ENCODE measurements at places on chromosomes 6 and 20.
A peak's percentile ranks its signal among the peaks of the same experiment; 100 is the strongest.

- no peak for DNase-seq
Measured at GRCh38 chr20:58891718-58892140, 39.2 kb downstream of the GNAS start.

- DNase-seq, result peak; percentile 9
Measured at GRCh38 chr6:21312118-21312517, 281.4 kb upstream of the SOX4 start.

GRCh38 chr6:16206595-16207037, 31.8 kb upstream of the GMPR start:
- DNase-seq, result peak; percentile 86

- no peak for DNase-seq
Measured at GRCh38 chr6:41567684-41568083, 21.5 kb downstream of the FOXP4 start.

DNA sequence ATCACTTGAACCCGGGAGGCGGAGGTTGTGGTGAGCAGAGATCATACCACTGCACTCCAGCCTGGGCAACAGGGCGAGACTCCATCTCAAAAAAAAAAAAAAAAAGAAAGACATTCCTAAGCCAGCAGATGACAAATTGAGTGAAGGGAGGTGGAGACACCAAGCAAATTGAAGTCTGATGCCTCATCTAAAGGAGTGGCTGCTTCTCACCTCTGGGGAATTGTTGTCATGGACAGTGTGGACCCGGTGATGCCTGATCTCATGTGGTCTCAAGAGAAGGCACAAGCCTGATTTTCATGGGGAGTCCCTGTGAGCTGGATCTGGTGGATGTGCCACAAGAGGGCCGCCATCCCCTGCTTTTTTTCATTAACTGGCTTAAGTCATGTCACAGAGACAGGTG, 272.0 kb downstream of the ZNF217 start:
- DNase-seq, result no peak

GRCh38 chr20:14284443-14284842, 53.0 kb downstream of the FLRT3 start:
- DNase-seq, result no peak

- peak; percentile 20 for DNase-seq
Measured at GRCh38 chr6:81820980-81821379, 68.5 kb upstream of the TENT5A start.

GRCh38 chr6:158798311-158798710, 20.9 kb downstream of the EZR start:
- DNase-seq, result no peak

GRCh38 chr6:31795616-31796298, at the start of gene VARS1:
Gene VARS1 (minus strand): TSS chr6:31795752. CDS start chr6:31795217, 535 bp downstream.
- peak; percentile 95 for DNase-seq

DNA sequence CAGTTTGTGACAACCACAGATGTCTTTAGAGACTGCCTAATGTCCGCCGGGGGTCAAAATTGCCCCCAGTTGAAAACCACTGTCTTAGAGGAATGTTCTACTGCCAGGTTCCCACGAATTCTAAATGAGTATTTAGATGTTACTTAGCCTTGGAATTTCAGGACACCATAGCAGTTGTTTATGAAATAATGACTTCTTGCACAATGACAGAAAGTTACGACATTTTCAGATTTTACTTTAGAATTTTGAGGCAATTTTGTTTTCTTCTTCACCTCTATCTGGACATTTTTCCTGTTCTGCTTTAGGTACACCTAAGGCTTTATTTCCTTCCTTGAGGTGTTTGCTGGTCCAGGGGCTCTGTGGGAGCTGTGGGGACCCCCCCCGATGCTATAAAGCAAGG, 83.4 kb downstream of the CCDC170 start:
- DNase-seq, result no peak

DNA sequence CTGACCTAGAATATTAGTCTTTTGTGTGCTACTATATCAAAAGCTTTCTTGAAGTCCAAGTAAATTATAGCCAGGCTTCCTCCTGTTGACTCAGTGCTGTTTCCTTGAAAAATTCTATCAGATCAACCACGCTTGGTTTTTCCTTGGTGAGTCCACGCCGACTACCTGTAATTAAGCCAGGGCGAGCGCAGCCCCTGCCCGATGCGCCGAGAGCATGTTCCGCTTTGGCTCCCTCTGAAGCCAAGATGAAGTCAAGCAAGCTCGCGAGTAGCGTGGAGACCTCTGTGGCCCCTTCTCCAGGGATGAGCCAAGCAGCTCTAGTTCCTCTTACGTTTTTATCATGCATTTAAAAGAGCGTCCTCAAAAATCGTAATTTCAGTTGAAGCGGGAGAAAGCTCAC, 641.2 kb downstream of the CDH26 start:
- no peak for DNase-seq

DNA sequence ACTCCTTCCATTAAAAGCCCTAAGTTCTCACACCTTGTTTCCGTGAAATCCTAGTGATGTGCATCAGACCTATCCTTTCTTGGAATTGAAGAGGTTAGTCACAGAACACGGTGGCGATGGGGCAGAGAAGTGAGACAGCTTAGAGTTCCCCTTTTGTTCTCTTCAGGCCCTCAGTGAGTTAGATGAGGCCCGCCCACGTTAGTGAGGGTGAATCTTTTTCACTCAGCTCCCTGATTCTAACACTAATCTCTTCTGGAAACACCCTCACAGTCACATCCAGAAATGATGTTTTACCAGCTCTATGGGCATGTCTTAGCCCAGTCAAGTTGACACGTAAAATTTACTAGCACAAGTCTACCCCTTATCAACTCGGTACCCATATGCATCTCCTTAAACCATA, 172.7 kb upstream of the NOX3 start:
- DNase-seq, result no peak

DNA sequence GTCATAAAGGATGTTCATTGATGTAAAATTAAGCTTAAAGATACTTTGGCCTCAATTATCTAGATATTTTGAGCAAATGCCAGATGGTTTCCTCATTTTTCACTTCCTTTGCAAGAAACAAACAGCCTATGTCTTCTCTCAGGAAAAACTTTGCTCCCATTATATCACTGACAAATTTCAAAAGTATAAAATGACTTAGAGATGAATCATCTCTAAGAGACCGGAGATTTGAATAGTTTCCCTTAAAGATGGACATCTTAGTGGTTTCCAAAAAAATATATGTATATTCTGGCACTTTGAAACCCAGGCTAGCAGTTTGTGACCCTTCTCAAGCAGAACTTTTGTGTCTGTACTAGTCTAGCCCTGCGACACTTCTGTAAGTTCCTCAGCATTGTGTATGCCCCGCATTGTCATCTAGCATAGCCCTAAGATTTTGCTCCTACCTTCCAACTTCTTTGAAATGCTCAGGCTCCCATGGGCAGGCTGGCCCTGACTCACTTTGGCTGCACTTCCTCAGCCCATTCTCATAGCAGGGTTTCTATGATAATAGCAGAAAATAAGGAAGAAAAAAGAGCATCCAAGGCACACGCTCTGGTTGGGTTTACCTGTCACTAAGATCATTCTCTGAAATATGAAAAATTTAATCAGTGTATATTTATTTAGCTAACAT, 25.7 kb upstream of the POU3F2 start:
- peak; percentile 53 for DNase-seq

GRCh38 chr6:169044381-169045230, 209.0 kb downstream of the THBS2 start:
- no peak for DNase-seq

Data from astrocyte of the hippocampus (primary cell).